Pons (tissue), 1 donor: ENCODE measurements at places on chromosomes 7 and 10.
A peak's percentile ranks its signal among the peaks of the same experiment; 100 is the strongest.

DNA sequence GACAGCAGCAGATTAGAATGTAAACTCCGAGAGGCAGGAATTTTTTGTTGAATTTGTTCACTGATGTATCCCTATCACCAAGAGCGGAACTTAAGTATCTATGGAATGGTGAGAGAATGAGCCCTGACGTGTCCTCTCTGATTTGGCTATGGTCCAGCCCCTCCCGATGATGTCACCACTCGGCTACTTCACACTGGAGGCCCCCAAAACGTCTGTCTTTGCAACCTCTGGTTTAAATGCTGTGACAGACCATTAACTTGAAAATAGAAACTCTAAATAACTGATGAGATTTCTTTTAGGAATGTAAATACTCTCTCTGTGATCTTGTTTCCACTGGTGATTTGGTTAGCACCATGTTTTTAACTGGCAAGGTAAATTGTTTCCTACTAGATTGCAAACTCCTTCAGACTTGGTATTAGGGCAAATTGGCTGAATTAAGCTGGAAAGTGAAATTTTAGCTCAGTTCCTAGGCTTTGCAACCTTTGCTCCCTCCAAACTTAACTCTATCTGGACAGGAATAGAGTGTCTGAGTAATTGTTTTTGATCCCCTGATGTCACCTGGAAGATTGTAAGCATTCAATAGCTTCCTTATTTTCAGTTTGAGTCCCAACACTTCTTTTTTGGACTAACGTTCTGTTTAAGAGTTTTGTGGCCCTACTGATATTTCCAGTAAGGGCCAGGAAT lies 19.1 kb downstream of the SLC16A12 start:
- DNase-seq: no peak

DNA sequence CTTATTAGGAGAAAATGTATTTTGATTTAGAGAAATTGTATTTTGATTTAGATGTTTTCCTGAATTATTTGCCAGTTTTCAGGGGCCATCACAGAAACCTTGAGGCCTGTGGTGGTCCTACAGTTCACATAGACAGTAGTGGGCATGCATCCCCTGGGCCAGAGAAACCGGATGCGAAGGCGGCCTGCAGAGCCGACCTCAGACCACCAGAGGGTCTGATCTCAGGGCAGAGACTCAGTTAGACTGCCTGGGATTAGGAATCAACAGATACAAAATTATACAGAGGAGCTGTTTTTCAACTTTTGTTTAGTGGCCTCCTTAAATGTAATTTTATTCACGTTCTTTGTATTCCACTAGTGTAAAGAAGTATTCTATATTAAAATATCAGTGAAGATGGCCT lies 158.4 kb downstream of the PAXIP1 start:
- DNase-seq: no peak

- DNase-seq: peak; percentile 52
Observed at GRCh38 chr10:71985542-71986250, 21.5 kb downstream of the CHST3 start.

GRCh38 chr7:48551652-48552051 lies 372.7 kb upstream of the CDC14C start:
- DNase-seq: no peak

DNA sequence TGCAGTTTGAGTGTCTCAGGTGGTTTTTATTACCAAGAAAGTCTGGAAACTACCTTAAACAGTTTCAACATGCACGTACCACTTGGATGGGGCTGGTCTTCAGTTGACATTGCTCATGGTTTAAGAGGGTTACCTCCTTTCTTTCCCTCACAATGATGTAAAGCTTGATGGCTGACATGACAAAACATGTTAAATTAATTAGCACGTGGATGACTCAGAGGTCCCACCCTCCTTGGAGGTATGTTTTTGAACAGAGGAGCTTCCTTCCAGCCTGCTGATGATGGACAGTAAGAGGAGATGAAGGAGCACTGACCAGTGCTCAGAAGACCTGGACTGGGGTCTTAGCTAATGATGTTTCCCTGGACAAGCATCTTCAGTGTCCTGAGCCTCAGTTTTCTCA lies 322.3 kb upstream of the PODXL start:
- no peak for DNase-seq

- DNase-seq: no peak
Observed at GRCh38 chr7:22871661-22872060, 49.0 kb upstream of the TOMM7 start.

DNA sequence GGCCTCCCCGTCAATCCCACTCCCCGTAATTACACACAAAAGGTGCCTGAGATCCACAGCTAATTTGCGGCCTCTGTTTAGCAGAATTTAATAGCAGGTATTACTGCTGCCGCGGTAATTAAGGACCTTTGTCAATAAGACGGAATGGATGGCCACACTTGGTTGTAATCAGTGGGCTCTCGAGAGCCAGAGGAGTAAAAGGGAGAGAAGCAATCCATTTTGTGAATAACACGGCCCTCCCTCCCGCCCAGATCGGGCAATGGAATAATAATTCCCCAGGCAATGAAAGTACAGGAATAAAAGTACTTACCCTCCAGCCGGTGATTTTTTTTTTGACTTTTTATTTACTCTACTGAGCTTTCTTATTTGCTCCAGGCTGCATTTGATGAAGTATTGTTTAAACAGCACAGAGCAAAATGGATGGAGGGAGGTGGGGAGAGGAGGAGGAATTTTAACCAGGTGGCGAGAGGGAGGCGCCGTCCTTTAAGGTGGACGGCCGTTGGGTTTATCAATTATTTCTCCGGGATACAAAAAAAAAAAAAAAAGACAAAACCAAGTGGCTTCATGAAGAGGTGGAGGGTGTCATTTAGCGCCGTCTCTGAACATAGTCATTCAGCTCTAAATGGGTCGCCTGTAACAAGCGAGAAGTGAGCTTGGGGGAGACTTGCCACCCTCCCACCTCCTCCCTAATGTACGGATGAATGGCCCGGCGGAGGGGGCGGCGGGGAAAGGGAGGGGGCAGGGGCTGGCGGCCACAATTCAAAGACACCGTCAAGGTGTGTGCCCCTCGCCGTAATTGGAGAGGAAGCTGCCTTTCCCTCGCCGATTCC lies 120.3 kb downstream of the BUB3 start:
- DNase-seq: no peak

DNA sequence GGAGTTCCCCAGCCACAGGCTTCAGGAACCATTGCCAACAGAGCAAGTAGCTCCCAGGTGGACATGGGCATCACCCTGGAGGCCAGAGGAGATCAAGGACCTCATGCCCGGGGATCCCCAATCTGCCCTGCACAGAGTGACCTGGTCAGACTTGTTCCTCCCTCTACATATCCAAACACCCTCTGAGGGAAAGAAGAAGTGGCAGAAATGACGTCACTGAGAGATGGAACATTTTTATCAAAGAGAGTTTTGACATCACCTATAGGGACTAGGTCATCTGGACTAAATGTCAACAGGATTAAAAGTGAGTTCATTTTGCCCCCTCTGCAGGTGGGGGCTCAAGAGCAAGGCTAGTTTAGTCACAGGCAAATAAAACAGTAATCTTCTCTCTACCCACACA lies 273.7 kb downstream of the SKAP2 start:
- DNase-seq: no peak
